H1 (cell line): ENCODE measurements at places on chromosomes 5 and 9.

DNA sequence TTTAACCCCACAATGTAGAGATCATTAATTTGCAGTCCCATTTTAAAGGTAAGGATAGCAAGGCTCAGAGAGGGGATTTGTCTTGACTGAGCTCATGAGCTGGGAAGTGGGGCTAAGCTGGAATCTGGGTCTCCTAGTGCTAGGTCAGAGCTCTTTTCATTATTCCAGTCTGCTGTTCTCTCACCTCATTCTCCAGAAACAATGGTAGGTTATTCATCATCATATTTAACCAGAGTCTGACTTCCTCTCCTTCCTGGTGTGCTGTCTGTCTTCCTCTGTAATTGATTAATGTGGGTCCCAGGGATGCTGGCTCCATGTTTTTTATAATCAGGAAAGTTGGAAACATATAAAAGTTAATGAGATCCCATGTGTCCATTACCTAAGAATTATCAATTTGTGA is 20.6 kb downstream of the C9orf43 start:
- no peak for DNase-seq

- no peak for DNase-seq
These were observed 2.6 kb downstream of the CFAP90 start for GRCh38 chr5:7848296-7848695.

DNA sequence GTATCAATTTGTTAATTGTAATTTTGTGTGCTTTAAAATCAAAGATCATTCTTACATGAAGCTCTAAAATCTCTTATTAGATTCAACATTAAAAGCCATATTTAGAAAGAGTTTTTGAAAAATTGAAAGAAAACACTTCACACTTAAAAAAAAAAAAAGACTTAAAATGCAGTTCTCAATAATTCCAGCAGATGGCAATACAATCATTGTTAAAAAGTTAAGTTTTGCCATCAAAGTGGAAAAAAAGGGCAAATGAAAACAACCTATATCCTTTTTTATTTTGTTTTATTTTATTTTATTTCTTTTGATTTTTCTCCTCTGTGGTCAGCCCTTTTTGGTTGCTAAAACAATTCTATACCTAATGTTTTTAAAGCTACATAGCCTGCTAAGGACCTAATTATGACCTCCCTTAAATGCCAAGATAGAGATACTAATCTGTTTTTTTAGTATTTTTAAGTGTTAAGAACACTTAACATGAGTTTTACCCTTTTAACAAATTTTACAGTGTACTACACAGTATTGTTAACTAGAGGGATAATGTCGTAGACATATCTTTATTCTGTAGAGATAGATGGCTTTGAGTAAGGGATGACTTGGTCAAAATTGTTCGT is 154.2 kb upstream of the DAB2 start:
- no peak for DNase-seq

DNA sequence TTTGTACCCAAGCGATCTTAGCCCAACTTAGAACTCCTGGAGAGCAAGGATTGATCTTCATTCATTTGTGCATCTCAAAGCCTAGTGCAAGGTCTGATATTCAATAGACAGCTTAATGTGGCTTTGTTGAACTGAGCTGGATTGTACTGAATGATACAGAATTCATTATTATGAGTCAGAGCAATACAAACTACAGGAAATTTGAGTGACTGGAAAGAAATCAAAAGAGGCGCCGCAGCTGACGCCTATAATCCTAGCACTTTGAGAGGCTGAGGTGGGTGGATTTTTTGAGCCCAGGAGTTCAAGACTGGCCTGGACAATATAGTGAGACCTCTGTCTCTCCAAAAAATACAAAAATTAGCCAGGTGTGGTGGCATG is 58.6 kb downstream of the ENC1 start:
- no peak for DNase-seq

DNA sequence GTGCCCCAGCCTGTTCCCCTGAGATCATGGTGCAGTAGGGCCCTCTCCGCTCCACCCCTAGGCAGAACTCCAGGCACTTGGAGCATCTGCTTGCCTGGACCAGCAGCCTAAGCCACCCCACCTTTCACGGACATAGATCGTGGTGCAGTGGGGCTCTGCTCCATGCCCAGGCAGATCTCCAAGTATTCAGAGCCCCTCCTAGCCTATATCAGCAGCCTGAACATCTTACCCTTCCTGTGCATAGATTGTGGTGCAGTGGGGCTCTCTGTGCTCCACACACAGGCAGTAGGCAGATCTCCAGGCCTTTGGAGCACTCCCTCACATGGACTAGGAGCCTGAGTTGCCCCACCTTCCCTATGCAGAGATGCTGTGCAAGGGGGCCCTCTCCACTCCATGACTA is 103.0 kb downstream of the GLIS3 start:
- DNase-seq: no peak

- no peak for DNase-seq
These were observed 851 bp upstream of the EEIG1 start for GRCh38 chr9:127981559-127982121.

DNA sequence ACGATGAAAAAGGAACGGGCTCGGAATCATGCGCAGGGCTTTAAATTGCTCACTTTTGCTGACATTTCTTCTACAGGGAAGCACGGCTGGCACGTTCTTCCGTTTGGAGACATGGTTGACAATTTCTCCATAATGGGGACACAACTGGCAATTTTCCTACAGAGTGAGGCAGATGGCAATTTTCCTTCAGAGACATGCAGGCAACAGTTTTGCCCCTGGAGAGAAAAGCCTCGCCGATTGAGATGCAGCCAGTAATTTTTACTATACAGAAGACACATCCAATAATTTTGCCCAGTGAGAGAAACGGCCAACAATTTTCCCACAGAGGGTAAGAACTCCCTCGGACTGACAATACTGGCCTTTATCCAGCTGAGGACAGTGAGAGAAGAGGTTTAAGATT is 90.9 kb upstream of the GPR151 start:
- no peak for DNase-seq

DNA sequence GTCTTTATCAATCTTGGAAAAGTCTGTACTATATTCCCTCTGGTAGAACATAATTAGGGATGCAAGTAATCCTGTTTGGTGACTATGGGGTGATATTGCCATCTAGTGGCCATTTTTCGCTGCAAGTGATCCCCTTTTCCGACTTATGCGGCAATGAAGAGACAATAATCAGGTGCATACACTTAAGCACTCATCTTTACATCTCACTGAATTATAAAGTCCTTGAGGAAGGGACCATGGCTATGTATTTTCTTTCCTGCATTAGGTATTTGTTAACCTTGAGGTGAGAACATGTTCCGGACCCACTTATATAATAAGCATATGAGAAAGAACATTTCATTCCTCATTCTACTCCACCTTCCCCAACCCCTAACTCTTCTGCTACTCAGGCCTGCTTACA is 19.6 kb upstream of the LIX1 start:
- DNase-seq: peak; percentile 67

DNA sequence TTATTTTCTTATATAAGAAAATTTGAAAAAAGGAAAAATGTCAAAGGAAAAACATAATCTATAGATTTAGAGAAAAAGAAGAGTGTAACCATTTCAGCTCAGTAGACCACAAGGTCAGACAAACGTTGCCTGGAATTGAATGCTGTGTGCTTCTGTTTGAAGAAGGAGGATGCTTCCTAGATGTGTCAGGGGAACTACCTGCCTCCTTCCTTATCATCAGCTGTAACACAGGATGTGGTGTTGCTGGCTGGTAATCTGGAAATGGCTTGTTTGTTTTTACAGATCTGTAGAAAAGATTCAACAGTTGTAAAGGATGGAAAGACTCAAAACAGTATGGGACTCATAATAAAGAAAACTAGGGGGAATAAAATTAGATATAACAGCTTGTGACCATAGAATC is 160.7 kb upstream of the MEF2C start:
- no peak for DNase-seq

GRCh38 chr5:115170134-115170928 is 623 bp upstream of the TRIM36 start:
- DNase-seq: no peak

GRCh38 chr9:98287384-98287783 is 31.9 kb upstream of the TBC1D2 start:
- no peak for DNase-seq

DNA sequence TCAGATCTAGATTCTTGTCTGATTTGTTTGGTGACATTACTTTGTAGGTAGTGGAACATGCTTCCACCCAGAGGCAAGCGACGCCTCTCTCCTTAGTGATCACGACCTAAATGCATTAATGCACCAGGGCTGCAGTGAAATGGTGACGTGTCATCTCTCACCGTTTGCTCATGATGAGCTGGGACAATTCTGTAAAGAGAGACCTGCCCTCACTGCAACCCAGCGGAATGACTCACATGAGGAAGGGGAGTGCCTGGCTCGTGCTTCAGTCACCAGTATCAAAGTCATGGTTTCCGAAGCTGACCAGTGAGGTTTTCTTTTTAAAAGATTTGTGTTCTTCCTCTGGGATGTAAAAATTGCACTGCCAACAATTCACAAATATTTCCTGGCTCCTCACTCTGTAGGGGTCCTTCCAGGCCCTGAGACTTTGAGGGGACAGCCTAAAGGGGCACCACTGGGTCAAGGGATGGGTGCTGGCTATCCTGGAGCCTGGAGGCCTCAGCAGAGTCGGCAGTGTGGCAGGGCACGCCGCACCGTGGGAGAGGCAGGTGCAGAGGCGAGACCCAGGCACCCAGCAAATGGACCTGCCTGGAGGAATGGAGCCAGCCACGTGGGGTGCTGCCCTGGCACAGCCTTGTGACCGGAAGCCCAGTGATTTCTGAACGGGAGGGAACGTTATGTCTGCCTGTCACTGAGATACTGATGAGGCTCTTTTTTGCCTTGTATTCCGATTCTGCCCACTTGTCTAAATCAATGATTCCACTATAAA is 17.3 kb downstream of the QSOX2 start:
- no peak for DNase-seq

- no peak for DNase-seq
These were observed 41.9 kb downstream of the TNFAIP8 start for GRCh38 chr5:119397518-119398380.

- no peak for DNase-seq
These were observed 5.3 kb downstream of the LNPEP start for GRCh38 chr5:96941140-96941539.

GRCh38 chr5:86613455-86613854 is 4.3 kb upstream of the COX7C start:
- no peak for DNase-seq

DNA sequence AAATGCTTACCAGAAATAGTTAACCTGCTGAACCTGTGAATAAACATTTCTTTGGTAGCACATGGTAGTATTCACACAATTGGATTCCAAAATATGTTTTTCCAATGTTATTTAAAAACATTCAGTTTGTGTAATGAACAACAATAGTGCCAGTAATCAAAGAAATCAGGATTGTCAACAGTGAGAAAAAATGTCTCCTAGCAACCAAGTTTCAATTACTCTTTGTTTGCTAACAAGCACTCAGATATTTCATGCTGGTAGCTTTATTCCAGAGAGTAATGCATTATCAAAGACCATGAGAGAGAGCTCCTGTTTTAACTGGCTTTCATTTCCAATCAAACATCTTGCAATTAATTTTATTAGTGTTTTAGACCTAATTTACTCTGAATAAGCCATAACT is 768.1 kb upstream of the GRAMD2B start:
- no peak for DNase-seq

- DNase-seq: no peak
These were observed 81.6 kb downstream of the NTNG2 start for GRCh38 chr9:132243156-132244074.

GRCh38 chr5:169703813-169704212 is 66.7 kb downstream of the DOCK2 start:
- no peak for DNase-seq

GRCh38 chr9:38619556-38620447 is 594 bp downstream of the ANKRD18A start:
- DNase-seq: no peak

- no peak for DNase-seq
These were observed 5.1 kb downstream of the POC5 start for GRCh38 chr5:75712091-75712490.

DNA sequence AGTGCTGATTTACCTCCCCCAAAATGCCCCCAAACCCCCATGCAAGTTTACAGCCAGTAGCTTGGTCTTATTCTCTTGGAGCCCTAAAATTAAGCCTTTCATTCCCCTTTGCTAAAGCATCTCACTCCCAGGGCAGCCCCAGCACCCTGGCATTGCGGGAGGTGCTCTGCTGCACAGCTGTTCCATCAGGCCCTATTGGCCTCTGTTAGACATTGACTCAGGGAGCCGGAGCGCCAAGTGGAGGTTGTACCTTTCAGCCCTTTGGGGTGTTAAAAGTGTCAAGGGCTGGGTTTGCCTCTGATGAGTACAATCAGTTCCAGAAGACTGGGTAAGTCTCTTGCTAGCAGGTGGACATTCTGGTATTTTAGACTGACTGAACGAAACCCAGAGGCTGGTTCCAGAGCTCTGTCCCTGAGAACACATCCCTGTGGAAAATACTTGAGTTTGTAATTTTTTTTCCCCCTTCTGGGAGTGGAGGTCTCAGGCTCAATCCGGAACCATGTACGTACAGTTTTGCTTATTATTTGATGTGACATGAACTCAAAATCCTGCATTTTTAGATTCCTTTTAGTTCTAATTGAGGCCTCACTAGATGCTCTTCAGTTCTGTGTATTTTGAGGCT is 102.4 kb downstream of the UBE2R2 start:
- DNase-seq: no peak

GRCh38 chr5:113265190-113265589 is 169.6 kb downstream of the TSSK1B start:
- DNase-seq: no peak
